GOT3 (cell line): ENCODE measurements at places on chromosomes 12 and 14.

DNA sequence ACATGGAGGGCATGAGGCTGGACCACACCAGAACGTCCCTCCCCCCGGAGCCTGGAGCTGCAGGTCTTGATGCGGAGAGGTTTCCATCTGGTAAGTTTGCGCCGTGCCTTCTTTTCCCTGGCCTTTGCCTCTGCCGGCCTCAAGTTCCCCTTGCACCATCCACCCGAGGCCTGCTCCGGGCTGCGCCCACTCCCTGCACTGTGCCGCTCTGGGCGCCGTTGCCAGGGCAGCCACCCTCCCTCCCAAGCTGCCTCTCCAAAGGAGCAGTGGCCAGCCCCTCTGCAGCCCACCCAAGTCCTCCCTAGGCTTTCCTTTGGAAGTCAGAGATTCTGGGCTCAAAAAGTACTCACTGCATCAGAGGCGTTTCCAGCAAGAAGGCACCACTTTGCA, 46.2 kb upstream of the MEG3 start:
- DNase-seq: no peak

GRCh38 chr12:19994968-19995367, 373.4 kb upstream of the PDE3A start:
- no peak for DNase-seq

- no peak for DNase-seq
Observed at GRCh38 chr12:131454418-131455217, 256.3 kb upstream of the SFSWAP start.

- no peak for DNase-seq
Observed at GRCh38 chr14:40727107-40727506, 879.6 kb upstream of the LRFN5 start.

DNA sequence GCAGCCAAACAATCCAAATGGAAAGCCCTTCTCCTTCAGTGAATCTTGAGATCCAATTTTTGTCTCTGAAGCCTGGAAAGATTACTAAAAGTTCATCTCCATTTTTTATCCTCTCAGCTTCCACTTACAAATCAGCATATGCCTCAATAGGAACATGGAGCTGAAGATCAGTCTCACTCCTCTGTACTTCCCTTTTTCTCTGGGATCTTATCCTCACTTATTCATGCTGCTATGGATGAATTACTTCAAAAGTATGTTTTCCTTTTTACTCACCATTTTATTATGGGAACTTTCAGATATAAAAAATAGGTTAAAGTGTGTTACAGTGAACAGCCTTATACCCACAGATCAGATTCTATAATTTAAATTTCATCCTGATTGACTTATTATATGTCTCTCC, 14.4 kb upstream of the NTF3 start:
- DNase-seq: no peak

DNA sequence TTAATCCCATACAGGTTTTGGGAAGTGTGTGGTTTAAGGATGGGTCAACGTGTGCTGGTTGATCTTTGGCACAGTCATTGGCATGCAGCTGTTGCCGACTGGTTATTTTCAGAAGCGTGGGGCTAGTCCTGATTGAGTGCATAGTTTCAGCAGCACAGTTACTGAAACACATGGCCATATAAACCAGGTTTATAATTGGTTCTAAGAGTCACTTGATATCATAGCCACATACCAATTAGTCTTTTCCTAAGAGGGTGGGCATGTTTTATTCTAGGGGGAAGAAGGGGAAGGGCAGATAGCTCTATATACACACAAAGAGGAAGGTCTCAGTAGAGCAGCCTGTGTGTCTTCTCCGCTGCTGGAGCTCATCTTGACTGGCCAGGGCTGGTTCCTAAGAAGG, 11.0 kb upstream of the RPS6KL1 start:
- no peak for DNase-seq

- no peak for DNase-seq
Observed at GRCh38 chr12:11641522-11641921, 8.0 kb upstream of the ETV6 start.

GRCh38 chr12:91056488-91056887, 1.3 kb downstream of the KERA start:
- DNase-seq: no peak
